ENCODE measurements at places on chromosomes 5 and 9.
A peak's percentile ranks its signal among the peaks of the same experiment; 100 is the strongest.

- H3K36me3 ChIP-seq: no peaks in the 10 kb centered on the region
- no peaks in the 10 kb centered on the region for H3K27me3 ChIP-seq
Measured at GRCh38 chr5:125140855-125141254, 394.4 kb upstream of the ZNF608 start.

GRCh38 chr9:120777229-120777628 is 16.0 kb downstream of the FBXW2 start:
- H3K36me3 ChIP-seq: peaks cover 50% of the 10 kb centered on the region
- H3K4me3 ChIP-seq: no peak overlapping the region
- H3K27me3 ChIP-seq: no peaks in the 10 kb centered on the region
- no peak overlapping the region for H3K27ac ChIP-seq
- DNase-seq: no peak
- no peaks in the 10 kb centered on the region for H3K4me1 ChIP-seq

DNA sequence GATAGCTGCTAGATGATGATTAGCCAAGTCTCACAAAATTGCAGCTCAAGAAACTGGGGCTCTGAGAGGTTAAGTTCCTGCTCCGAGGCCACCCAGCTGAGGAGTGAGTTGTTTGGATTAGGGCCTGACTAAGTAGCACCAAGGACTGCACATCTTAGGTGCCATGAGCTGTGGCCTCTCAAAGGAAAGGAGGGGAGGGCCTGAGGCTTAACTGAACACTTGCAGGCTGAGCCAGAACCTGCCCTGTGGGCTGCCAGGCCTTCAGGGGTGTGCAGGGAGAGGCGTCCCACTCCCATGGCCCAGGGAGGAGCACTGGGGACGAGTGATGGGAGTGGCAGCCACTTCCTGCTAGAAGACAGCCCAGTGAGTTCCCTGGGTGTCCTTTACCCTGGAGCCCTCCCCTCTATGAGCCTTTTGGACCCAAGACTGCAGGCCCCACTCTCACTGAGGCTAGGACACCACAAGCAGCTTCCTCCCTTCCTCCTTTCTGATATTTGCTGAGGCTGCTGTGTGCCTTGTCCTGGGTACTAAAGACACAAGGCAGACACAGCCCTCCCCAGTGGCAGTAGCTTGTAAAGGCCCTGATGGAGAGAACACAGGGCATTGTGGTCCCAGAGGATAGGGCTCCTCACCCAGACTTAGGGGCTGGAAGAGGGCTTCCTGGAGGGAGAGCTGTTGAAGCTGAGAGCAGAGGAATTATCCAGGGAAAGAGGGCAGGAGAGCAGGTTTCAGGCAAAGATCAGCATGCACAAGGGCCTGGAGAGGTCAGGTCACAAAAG is 22.1 kb downstream of the LMX1B start:
- no peaks in the 10 kb centered on the region for H3K36me3 ChIP-seq
- no peak overlapping the region for H3K4me3 ChIP-seq
- DNase-seq: no peak

GRCh38 chr5:61055434-61056006 is 106.7 kb downstream of the SMIM15 start:
- H3K4me1 ChIP-seq: no peaks in the 10 kb centered on the region
- H3K27ac ChIP-seq: no peak overlapping the region
- H3K4me3 ChIP-seq: no peak overlapping the region
- H3K27me3 ChIP-seq: no peaks in the 10 kb centered on the region
- DNase-seq: peak; percentile 54

- H3K27me3 ChIP-seq: no peaks in the 10 kb centered on the region
- no peak overlapping the region for H3K4me3 ChIP-seq
- no peak for DNase-seq
- no peaks in the 10 kb centered on the region for H3K4me1 ChIP-seq
Measured at GRCh38 chr5:83937837-83938236, 217.2 kb upstream of the HAPLN1 start.

DNA sequence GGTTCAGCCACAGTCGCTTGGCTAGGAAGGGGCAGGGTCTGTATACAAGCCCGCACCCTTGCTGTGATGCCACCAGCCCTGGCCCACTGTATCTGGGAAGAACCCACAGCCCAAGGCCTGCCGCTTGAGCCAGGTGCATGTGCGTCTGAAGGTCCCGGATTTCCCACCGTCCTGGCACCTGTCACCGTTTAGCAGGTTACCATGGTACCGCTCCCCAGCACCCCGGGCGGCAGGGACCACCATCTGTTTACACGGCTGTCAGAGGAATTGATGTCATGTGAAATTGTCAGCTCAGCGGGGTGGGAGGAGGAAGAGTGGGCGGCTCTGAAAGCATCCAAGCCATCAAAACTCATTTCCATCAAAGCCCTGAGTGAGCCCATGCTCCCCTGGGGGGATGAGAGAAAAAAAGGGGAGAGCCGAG is 92.7 kb downstream of the HRH2 start:
- H3K27ac ChIP-seq: no peak overlapping the region
- DNase-seq: no peak
- H3K27me3 ChIP-seq: peaks cover 24% of the 10 kb centered on the region
- H3K36me3 ChIP-seq: no peaks in the 10 kb centered on the region

DNA sequence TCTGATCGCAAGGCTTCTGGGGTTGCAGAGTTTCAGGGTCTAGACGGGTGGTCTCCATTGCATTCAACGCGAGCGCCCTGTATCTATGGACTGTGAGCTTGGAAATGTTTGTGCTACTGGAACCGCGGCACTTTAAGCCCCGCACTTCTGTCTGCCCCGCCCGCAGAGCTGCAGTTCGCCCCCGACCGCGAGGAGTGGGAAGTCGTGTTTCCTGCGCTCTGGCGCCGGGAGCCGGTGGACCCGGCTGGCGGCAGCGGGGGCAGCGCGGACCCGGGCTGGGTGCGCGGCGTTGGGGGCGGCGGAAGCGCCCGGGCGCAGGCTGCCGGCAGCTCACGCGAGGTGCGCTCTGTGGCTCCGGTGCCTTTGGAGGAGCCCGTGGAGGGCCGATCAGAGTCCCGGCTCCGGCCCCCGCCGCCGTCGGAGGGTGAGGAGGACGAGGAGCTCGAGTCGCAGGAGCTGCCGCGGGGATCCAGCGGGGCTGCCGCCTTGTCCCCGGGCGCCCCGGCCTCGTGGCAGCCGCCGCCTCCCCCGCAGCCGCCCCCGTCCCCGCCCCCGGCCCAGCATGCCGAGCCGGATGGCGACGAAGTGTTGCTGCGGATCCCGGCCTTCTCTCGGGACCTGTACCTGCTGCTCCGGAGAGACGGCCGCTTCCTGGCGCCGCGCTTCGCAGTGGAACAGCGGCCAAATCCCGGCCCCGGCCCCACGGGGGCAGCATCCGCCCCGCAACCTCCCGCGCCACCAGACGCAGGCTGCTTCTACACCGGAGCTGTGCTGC is 1.0 kb downstream of the ADAMTS19 start:
- H3K36me3 ChIP-seq: no peaks in the 10 kb centered on the region
- peaks cover 23% of the 10 kb centered on the region for H3K27me3 ChIP-seq
- no peak for DNase-seq
- H3K4me1 ChIP-seq: no peaks in the 10 kb centered on the region
- H3K27ac ChIP-seq: no peak overlapping the region
- no peak overlapping the region for H3K4me3 ChIP-seq

GRCh38 chr5:135824541-135825041 is 9.9 kb upstream of the SLC25A48 start:
- no peak for DNase-seq
- H3K27ac ChIP-seq: no peak overlapping the region
- no peaks in the 10 kb centered on the region for H3K4me1 ChIP-seq

GRCh38 chr5:95283761-95284571 is 928 bp downstream of the MCTP1 start:
- peaks cover 22% of the 10 kb centered on the region for H3K4me1 ChIP-seq
- H3K27me3 ChIP-seq: peaks cover 44% of the 10 kb centered on the region
- H3K27ac ChIP-seq: no peak overlapping the region
- peak; percentile 43 for DNase-seq

Measured in B cell (primary cell).